Activated T-helper 9 cell treated with anti-CD3 and anti-CD28 coated beads, Interleukin-2, amount 50 U/mL, for 16 hours (primary cell): ENCODE measurements at places on chromosomes 2 and 18.

DNA sequence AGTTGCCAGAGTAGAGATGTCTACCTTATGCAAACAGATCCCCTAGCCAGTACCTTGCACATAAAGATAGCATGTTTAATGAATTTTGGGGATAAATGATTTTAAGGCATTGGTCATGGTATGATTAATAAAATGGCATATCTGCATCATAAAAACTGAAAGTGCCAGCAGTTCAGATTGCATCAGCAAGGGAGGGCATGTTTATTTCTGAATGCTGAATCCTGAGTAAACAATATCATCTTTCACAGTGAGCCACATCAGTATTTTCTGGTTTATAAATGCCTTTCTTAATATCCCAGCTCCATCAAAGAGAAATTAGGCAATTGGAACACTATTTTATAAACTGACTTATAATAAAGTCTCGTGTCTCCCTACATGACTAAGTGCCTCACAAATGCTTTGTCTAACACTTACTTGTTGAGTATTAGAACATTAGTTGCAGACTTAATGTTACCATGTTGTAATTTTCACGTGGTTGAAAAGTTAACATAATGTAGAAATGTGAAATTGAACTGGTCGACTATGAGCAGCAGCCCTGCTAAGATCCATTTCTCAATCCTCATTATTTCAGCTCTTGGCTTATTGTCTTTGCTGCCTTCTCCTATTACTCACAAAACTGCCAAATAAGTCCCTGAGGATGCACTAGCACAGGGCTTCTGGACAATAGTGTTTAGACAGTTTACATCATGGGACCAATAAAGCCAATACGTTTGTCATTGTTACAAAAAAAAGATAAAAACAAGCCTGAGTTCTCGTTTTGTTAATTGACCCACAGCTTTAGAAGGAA lies 48.0 kb downstream of the LANCL1 start:
- no peak for DNase-seq

DNA sequence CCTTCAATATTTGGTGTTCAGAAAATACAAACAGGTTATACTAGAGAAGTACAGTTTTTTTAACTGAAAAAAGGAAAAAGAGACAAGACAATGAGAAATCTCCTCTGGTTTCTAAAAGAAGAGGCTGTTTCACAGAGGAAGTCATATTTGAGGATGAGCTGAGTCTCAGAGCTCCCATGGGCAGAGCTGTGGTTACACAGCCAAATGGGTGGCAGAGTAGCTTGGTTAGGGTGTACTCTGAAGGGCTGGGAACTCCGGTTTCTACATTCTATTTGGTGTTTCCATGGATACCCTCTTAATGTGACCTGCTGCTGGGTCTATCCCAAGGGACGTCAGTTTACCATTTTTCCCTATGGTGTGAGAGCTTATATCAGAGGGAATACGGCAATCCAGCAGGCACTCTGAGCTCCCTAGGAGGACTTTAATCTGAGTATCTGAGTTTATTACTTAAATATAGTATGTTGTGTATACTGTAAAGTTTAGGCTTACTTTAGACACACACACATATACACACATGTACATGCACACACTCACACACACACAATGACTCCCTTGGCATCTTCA lies 74.2 kb downstream of the CYRIA start:
- no peak for DNase-seq

- DNase-seq, result no peak
These were observed 217.9 kb downstream of the VAPA start for GRCh38 chr18:10131460-10132395.

- peak; percentile 50 for DNase-seq
These were observed 679 bp downstream of the PTMA start for GRCh38 chr2:231708773-231709635.

- DNase-seq, result no peak
These were observed 240.2 kb upstream of the CCDC68 start for GRCh38 chr18:55199291-55199963.

DNA sequence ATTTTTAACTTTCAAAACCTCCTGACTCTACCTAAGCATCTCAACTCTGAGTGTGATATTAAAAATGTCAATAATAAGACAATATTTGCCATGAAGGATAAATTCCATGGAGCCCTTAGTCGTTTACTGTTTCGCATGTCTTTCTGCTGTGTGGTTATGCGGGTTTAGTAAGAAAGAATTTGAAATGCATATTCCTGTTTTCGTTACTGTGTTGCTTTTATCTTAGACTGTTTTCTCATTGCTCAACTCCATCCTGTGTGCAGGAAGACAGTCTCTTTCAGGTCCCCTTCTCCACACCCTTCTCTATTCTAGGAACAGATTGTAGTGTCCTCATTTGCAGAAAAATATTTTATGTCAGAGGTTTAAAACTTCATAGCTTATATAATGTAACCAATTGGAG lies 82.5 kb upstream of the MAP3K20 start:
- DNase-seq, result no peak

DNA sequence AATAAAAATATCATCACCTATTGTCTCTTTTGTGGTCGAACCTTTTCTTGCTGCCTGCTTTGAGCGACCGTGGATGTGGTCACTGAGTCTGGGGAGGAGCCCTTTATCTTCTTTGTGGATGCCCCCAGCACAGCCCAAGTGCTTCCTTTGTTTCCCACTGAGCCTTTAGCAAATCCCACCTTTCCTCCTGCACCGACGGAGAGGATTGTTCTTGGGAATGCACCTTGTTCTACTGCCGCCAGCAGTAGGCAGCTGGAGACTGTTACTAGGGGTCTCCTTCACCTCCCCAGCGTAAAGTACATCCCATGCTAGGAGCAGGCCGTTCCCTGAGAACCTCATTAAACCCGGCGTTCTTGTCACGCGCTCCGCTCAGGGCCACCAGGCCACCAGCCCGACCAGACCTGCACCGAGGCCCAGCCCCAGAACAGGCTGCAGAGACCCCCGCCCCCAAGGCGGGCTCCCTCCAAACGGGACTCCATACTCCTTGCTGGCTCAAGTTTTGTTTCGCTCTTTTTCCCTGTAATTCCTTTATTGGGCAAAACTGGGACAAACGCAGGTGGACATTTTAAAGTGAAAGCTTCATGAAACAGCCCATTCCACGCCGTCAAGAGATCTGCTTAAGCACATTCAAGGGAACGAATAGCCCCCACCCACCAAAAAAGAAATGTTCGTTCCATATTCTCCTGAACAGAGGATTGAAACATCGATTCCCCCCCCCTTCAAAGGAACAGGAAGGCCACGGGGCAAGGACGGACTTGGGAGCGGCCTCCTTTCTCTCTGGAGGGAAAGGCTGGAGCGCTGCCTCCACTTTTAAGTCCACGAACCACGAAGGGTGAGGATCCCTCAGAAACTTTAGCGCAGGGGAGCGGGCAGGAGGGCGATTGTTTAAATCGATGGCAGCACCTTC lies 1.1 kb upstream of the MAT2A start:
- peak; percentile 20 for DNase-seq

GRCh38 chr2:137525641-137526190 lies 438.6 kb upstream of the HNMT start:
- DNase-seq, result no peak

DNA sequence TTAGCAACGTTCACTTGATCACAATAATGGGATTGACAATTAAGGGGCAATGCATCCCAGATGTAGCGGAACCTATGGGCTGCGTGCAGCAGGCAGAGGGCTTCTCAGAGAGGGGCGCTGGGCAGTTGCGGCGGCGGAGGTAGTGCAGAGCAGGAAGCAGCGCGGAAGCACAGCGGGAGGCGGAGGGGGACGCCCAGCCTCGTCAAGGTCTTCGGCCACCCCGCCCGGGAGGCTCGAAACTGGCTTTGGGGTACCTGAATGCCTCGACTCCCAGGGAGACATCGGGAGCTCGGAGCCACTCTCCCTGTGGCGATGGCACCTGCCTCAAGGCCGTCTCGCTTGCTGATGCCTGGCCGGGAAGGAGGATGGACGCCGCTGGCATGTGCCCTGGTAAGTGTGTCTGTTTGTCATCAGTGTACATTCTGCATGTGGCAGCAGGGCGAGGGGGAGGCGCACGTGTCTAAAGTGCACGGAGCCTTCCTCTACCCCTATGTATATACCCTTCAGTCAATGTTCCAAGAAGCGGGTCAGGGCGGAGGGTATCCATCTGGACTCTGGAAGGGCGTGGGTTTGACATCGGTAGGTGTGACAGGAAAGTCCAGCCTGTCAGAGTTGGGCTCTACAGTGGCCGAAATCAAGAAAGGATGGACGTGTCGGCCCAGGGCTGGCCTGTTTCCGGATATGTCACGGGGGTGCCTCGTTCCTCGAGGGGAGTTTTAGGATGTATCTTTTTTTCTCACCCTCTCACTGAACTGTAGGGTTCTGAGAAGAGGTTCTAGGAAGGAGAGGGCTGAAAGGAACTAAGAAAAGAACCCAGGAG lies 7.5 kb upstream of the SP9 start:
- no peak for DNase-seq

GRCh38 chr2:183035954-183036669 lies 2.1 kb downstream of the NCKAP1 start:
- DNase-seq, result no peak

DNA sequence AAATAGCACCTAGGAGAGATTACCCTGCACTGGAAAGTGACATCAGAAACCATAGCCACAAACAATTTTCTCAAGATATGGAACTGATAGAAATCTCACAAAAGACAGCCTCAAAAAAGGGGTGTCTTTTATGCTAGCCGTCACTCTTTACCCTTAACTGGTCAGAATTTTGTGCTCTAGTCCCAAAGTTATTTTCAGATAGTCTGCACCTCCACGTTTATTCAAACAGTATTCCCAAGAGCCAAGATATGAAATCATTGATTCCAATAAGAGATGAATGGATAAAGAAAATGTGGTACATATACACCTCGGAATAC lies 23.5 kb upstream of the PMAIP1 start:
- DNase-seq, result no peak

GRCh38 chr2:58971511-58972360 lies 730.6 kb upstream of the FANCL start:
- DNase-seq, result no peak

- DNase-seq, result no peak
These were observed 172.2 kb downstream of the TMEM247 start for GRCh38 chr2:46651363-46652099.
